ENCODE measurements at places on chromosomes 16 and 17.

DNA sequence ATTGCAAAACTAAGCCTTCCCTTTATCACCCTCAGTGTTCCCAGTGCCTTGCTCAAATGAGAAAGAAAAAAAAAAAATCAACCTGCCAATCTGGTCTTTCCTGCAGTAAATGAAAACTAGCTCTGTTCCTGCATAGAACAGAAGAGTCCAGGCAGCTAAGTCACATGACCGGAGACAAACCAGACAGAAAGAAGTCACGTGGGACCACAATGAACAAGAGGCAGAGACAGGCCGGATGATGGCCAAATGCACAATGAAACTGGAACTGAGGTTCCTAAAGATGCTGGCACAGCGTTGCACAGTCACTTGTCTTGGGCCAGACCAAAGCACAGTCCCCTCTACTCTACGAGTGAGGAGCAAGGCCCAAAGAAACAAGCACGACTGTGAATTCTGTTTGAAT lies 172.5 kb downstream of the GRIN2A start:
- no peak for DNase-seq

GRCh38 chr17:1548032-1548431 lies 14.6 kb downstream of the PITPNA start:
- no peaks in the 10 kb centered on the region for H3K4me1 ChIP-seq
- no peak for DNase-seq
- no peak overlapping the region for H3K27ac ChIP-seq
- peaks cover 66% of the 10 kb centered on the region for H3K36me3 ChIP-seq

- H3K4me1 ChIP-seq = no peaks in the 10 kb centered on the region
- DNase-seq = no peak
- no peaks in the 10 kb centered on the region for H3K27me3 ChIP-seq
- H3K27ac ChIP-seq = no peak overlapping the region
- H3K36me3 ChIP-seq = no peaks in the 10 kb centered on the region
- H3K4me3 ChIP-seq = no peak overlapping the region
Measured at GRCh38 chr16:57873218-57873617, 70.9 kb upstream of the KIFC3 start.

DNA sequence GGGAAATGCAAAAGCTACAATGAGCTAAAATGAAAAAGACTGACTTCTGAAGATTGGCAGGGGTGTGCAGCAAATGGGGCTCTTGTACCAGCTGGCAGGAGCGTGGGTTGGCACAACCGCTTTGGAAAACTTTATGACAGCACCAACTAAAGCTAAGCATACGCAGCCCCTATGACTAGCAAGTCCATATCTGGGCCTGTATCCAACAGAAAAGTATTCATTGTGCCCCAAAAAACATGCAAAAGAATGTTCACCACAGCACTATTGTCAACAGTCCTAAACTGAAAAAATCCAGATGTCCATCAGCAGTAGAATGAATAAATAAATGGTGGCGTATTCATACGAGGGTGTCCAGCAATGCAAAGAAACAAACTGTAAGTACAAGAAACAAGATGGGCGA lies 22.6 kb upstream of the ITGA3 start:
- no peak for DNase-seq
- H3K4me1 ChIP-seq = peaks cover 8% of the 10 kb centered on the region
- no peak overlapping the region for H3K27ac ChIP-seq
- H3K4me3 ChIP-seq = no peak overlapping the region

DNA sequence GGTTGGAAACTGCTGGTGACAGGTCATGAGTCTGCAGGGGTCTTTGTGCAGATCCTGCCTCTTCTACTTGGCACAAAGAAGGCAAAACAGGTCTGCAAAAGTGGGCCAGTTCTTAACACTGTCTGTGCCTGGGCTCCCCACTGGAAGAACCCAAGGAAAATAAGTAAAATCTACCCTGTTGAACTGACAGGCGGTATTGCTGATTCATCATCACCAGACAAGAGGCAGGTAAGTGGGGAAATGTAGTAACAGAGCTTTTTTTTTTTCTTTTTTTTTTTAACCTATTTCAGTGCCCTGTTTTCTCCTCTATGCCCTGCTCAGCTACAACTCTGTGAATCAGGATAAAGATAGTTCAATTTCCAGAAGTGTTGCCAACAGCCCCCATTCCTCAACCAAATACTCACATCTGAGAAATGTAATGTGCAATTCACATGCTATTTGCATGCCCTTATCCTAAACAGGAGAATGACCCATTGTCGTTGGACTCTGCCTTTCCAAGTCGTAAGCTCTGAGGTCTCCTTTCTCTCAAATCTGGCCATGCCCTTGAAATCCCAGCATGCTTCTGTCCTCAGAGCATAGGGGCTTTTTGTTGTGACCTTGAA lies 237.0 kb downstream of the SOX9 start:
- no peaks in the 10 kb centered on the region for H3K36me3 ChIP-seq
- H3K27ac ChIP-seq = no peak overlapping the region
- no peaks in the 10 kb centered on the region for H3K27me3 ChIP-seq
- no peaks in the 10 kb centered on the region for H3K4me1 ChIP-seq
- no peak for DNase-seq
- H3K4me3 ChIP-seq = no peak overlapping the region

- no peaks in the 10 kb centered on the region for H3K4me1 ChIP-seq
- H3K4me3 ChIP-seq = no peak overlapping the region
- peaks cover 48% of the 10 kb centered on the region for H3K36me3 ChIP-seq
- no peak for DNase-seq
- no peaks in the 10 kb centered on the region for H3K27me3 ChIP-seq
Measured at GRCh38 chr17:51006601-51007000, 114.1 kb downstream of the SPAG9 start.

DNA sequence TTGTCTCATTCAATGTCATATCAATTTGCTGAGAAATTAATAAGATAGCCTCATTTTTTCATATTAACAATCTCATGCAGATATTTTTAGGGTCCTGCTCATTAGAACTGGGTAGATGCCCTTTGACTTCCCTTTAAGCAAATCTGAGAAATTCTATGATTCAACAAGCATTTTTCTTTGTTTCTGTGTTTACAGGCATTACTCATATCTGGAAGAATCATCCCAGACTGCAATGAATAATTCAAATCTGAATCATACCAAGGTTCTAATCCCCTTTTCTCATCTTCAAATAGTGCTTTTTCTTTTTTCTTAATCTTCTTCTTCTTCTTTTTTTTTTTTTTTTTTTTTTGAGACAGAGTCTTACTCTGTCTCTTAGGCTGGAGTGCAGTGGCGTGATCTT lies 69.2 kb upstream of the KIFC3 start:
- H3K27ac ChIP-seq = no peak overlapping the region
- no peaks in the 10 kb centered on the region for H3K27me3 ChIP-seq
- no peak overlapping the region for H3K4me3 ChIP-seq
- no peak for DNase-seq

- H3K27me3 ChIP-seq = no peaks in the 10 kb centered on the region
- no peak overlapping the region for H3K27ac ChIP-seq
- DNase-seq = no peak
- no peak overlapping the region for H3K4me3 ChIP-seq
Measured at GRCh38 chr16:66026211-66026610, 340.3 kb upstream of the CDH5 start.

- no peak for DNase-seq
- H3K4me1 ChIP-seq = no peaks in the 10 kb centered on the region
- peak overlapping the region; percentile 75 for H3K4me3 ChIP-seq
Measured at GRCh38 chr17:43125967-43126910, 1.1 kb upstream of the BRCA1 start.

DNA sequence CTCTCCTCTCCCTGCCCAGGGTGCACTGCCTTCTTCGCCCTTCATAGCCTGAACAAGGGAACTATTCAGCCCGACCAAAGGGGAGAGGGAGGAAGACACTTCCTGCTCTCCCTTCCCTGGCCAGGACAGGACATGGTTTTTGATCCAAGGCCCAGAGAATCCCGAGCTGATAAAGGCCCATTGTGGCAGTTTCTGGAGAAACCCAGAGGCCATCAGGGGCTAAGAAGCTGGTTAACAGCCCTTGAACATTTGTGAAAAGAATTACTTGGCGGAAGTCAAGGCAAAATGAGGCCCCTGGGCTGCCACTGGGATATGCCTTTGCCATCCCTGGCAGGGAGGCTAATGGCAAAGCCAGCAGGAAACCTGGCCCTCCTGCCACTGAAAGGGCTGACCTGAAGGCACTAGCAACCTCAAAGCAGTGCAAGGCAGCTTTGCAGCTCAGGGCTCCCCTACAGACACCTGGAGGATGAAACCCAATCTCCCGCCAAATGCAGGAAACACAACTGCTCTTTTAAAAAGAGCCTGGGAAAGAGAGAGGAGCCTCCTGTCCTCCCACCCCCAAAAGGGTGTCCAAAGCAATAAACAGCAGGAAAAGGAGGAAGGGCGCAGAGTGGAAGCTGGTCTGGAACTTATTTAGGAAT lies 12.6 kb downstream of the PHB1 start:
- H3K36me3 ChIP-seq = peaks cover 36% of the 10 kb centered on the region
- no peak for DNase-seq
- no peak overlapping the region for H3K27ac ChIP-seq
- no peaks in the 10 kb centered on the region for H3K27me3 ChIP-seq

- no peak for DNase-seq
- no peaks in the 10 kb centered on the region for H3K4me1 ChIP-seq
- H3K27ac ChIP-seq = no peak overlapping the region
- no peaks in the 10 kb centered on the region for H3K27me3 ChIP-seq
- no peaks in the 10 kb centered on the region for H3K36me3 ChIP-seq
- no peak overlapping the region for H3K4me3 ChIP-seq
Measured at GRCh38 chr17:77264617-77265230, 124.0 kb downstream of the SEC14L1 start.

GRCh38 chr16:2498531-2499253 lies 15.1 kb upstream of the ATP6V0C start:
- H3K27me3 ChIP-seq = no peaks in the 10 kb centered on the region
- peaks cover 52% of the 10 kb centered on the region for H3K4me1 ChIP-seq
- H3K36me3 ChIP-seq = peaks cover 7% of the 10 kb centered on the region
- no peak for DNase-seq

GRCh38 chr17:43402567-43402966 lies 3.8 kb downstream of the ARL4D start:
- H3K4me3 ChIP-seq = no peak overlapping the region
- no peak overlapping the region for H3K27ac ChIP-seq
- no peak for DNase-seq
- H3K27me3 ChIP-seq = no peaks in the 10 kb centered on the region
- H3K36me3 ChIP-seq = no peaks in the 10 kb centered on the region

DNA sequence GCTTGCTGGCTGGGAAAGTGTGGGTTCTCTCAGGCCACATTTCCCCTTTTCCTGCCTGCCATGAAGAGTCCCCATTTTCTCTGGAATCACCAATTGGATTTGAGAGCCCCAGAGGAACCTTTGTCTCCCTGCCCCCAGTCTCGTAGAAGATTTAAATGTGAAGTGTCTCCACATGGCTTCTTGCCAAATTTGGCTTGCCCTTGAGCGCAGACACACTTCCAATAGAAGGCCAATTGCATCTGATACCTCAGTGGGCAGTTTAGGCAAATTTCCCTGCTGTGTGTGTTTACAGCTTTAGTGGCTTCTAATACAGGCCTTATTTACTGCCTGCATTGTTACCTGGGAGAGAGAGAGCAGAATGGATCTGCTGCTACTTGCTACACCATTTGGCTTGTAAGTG lies 29.7 kb downstream of the CDK5R1 start:
- DNase-seq = no peak
- no peak overlapping the region for H3K27ac ChIP-seq
- H3K4me3 ChIP-seq = no peak overlapping the region

DNA sequence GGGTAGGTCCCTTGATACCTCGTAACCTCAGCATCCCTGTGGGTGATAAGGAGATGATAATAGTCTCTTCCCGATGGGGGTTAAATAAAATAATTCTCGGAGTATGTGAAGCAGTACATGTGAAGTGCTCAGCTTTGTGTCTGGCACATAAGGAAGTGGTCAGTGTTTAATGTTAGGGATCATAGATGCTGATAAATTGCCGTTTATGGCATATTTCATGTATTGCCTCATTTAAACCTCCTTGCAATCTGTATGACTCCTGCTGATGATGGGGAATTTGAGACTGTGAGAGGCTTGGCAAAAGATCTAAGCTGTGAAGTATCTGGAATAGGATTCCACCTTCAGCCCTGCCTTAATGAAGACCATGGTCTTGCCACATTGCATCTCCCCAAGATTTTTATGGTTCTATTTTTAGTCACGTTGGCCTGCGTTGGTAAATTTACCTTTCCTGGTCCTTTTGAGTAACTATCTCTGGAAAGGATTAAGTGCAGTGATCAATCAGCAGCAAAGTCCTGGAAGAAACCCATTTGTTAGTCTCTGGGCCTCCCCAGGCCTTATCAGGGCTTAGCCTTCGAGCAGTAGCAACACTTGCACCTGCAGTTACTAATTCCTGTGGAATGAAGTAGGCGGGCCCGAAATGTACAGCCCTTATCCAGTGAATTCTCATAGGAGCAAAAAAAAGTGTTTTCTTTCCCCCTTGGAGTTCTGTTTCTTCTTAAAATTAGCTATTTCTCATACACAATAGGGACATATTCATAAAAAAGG lies 144.9 kb downstream of the WWOX start:
- H3K27me3 ChIP-seq = no peaks in the 10 kb centered on the region
- no peak overlapping the region for H3K4me3 ChIP-seq
- no peaks in the 10 kb centered on the region for H3K36me3 ChIP-seq
- no peaks in the 10 kb centered on the region for H3K4me1 ChIP-seq
- no peak overlapping the region for H3K27ac ChIP-seq

- peak overlapping the region; percentile 73 for H3K4me3 ChIP-seq
- no peaks in the 10 kb centered on the region for H3K27me3 ChIP-seq
Measured at GRCh38 chr17:9021992-9022572, 772 bp downstream of the NTN1 start.

GRCh38 chr17:77645072-77646045 lies 313.1 kb upstream of the TNRC6C start:
- no peaks in the 10 kb centered on the region for H3K36me3 ChIP-seq
- no peaks in the 10 kb centered on the region for H3K27me3 ChIP-seq
- DNase-seq = no peak
- no peaks in the 10 kb centered on the region for H3K4me1 ChIP-seq
- no peak overlapping the region for H3K27ac ChIP-seq

- H3K4me3 ChIP-seq = no peak overlapping the region
- no peaks in the 10 kb centered on the region for H3K27me3 ChIP-seq
- H3K36me3 ChIP-seq = no peaks in the 10 kb centered on the region
- DNase-seq = no peak
- H3K4me1 ChIP-seq = no peaks in the 10 kb centered on the region
Measured at GRCh38 chr16:51939378-51939871, 607.5 kb downstream of the TOX3 start.

GRCh38 chr16:24700549-24701392 lies 28.7 kb upstream of the TNRC6A start:
- no peaks in the 10 kb centered on the region for H3K4me1 ChIP-seq
- H3K36me3 ChIP-seq = no peaks in the 10 kb centered on the region
- no peaks in the 10 kb centered on the region for H3K27me3 ChIP-seq
